Right ventricle myocardium inferior (tissue), 1 donor: ENCODE measurements at places on chromosomes 2 and 18. TPM values are rescaled to one million over a fixed set of nuclear protein-coding genes. Genes with fewer than 3 reads are reported as not detected.

SPEG gene
- total RNA-seq, result 119 TPM

NEU4 gene
- total RNA-seq, result 0.30 TPM

TP53I3 gene
- 17.2 TPM for total RNA-seq

ANKRD36B gene
- 3.6 TPM for total RNA-seq

ECEL1 gene
- not detected for total RNA-seq

PKDCC gene
- 114 TPM for total RNA-seq

CCDC74A gene
- total RNA-seq, result 0.65 TPM

ERLEC1 gene
- 33.9 TPM for total RNA-seq

UGT1A1 gene
- not detected for total RNA-seq

SCYGR4 gene
- total RNA-seq, result not detected

ST8SIA5 gene
- total RNA-seq, result 2.6 TPM

AQP4 gene
- total RNA-seq, result 24.6 TPM

REG3G gene
- total RNA-seq, result not detected

TAF4B gene
- total RNA-seq, result 1.2 TPM

VIT gene
- 21.6 TPM for total RNA-seq

FANCL gene
- total RNA-seq, result 10.4 TPM
